Esophagus mucosa (tissue), 1 donor: ENCODE measurements at places on chromosomes 6 and 20. TPM values are rescaled to one million over a fixed set of nuclear protein-coding genes. Genes with fewer than 3 reads are reported as not detected.

DNA sequence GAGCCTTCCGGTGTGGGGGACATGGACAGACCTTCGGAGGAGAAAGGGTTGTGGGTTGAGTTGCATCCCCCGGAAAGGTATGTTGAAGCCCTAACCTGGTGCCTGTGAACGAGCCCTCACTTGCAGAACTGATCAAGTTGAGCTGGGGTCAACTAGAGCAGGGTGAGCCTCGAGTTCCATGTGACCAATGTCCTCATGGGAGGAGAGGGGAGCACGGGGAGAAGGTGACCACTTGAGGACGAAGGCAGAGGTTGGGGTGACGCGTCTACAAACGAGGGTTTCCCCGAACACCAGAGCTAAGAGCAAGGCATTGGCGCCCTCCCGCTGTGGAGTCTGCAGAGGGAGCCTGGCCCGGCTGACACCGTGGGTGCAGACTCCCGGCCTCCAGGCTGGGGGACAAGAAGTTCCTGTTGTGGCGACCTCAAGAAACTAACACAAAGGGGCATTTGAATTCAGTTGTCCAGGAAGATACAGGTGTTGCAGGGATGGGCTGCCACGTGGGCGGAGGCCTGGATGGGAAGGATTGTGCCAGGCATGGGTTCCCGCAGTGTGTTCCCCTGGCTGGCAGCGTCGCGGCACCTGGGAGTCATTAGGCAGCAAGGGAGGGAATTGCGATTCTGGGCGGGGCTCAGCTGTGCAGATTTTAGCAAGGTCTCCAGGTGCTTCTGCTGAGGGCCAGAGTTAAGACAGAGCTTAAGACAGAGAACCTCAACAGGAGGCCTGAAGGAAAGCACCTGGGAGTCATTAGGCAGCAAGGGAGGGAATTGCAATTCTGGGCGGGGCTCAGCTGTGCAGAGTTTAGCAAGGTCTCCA lies 20.4 kb upstream of the UNC93A start:
- ATAC-seq, result peak; percentile 37

DNA sequence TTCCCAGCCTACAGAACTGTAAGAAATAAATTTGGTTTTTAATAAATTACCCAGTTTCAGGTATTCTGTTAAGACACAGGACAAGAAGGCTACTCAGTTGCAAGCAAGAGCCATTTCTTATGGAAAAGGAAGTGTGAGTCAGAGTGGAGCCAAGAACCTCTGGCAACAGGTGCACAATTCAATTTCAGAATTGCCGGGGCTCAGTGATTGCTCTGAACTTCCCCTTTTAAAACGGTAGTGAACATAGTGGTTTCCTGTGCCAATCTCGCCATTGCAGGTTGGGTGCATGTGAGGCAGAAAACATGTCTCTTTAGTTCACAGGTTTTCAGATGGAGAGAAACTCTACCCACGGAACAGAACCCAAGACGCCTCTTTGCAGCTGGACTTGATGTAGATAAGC lies 16.4 kb downstream of the PIGT start:
- ATAC-seq, result no peak

DNA sequence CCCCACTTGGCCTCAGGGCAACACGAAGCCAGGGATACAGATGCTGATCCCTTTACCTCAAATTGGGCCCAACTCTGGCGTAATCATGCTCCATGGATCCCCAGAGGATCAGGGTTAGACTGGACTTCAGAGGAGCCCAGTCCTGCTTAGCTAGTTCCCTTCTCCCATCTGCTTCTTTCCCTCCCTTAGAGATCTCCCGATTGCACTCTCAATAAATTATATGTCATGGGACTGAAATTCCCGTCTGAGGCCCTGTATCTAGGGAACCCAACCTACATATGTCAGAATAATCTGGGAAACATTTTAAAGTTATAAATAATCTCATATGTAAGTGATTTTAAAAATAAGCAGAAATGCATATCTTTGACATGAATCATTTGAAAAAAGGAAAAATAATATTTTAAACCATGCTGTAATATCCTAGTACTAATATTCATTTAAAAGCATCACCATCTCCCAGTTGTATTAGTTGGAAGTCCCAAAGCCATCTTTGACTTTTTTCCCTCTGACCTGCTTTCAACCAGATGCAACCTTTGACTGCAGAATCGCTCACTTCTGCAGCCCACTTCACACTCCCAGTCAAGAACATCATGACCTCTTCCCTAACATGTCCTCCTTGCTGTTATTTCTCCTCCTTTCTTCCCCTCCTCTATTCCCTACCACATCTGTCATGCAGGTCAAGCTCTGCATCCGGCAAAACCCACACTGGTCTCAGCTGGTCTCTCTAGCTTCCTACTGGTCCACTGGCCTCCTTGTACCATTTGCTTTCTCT lies 393.6 kb downstream of the BTBD3 start:
- no peak for ATAC-seq

DNA sequence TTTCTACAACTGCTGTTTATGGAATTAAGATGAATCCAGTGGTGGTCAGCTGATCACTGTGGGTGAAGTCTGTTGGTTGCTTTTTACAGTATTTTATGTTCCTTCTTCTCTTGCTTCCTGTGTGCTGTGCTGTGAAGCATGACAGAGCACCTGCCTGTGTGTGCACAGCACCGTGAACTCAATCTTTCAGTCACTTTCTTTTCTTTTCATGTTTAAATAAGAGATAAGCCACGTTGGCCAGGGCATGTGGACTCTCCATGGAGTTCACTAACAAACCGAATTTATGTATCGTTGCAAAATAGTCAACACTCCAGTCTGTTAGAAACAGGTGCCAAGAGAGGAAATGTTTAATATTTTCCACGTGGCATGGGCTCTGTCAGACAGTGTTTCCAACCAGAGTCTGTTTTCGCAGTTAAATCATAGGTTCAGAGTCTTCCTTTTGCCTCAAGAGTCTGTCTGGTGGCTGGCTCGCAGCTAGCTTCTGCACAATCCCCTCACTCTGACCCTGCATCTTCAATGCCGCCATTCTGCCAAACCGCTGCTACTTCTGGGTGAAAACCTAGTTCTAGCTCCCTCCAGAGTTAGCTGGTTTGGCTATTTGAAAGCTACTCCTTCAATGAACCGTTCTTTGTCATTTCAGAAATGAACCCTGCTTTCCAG lies 73.2 kb downstream of the QRSL1 start:
- peak; percentile 83 for ATAC-seq

- ATAC-seq, result no peak
Observed at GRCh38 chr6:90106449-90106848, 190.2 kb downstream of the BACH2 start.

DNA sequence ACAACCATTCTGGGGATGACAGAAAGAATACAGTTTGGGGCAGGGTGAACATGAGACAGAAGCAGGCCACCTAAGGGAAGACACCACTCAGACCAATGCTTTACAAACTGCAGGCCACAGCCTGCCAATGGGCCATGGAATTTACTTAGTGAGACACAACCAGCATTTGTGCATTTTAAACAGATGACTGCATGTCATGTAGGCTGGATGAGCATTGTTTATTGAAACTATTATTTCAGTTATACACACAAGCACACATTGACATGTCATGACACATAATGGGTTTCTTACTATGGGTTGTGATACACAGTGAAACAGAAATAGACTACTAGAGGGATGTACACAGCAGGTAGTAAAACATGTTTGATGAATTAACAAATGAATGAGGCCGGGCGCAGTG lies 8.0 kb downstream of the PGM3 start:
- peak; percentile 20 for ATAC-seq

DNA sequence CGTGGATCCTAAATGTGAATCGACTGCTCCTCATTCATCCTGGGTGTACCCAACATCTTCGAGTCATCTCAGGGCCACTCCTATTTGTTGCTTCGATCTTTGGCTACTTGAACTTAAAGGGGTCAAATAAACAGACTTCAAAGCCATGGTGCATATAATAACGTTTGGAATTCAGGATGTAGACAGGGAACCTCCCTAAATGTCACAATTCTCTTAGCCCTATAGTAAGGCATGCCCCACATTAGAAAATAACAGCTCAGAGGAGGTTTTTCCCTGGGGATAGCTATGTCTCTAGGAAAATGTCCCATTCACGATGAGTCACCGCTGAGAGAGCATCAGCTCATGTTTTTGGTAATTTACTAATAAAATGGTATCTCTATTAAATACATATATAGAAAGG lies 54.8 kb upstream of the BMP6 start:
- ATAC-seq, result no peak

- ATAC-seq, result peak; percentile 20
Observed at GRCh38 chr6:106356378-106356777, 4.1 kb upstream of the CRYBG1 start.

- peak; percentile 81 for ATAC-seq
Observed at GRCh38 chr20:19934792-19935491, 82.2 kb upstream of the NAA20 start.

DNA sequence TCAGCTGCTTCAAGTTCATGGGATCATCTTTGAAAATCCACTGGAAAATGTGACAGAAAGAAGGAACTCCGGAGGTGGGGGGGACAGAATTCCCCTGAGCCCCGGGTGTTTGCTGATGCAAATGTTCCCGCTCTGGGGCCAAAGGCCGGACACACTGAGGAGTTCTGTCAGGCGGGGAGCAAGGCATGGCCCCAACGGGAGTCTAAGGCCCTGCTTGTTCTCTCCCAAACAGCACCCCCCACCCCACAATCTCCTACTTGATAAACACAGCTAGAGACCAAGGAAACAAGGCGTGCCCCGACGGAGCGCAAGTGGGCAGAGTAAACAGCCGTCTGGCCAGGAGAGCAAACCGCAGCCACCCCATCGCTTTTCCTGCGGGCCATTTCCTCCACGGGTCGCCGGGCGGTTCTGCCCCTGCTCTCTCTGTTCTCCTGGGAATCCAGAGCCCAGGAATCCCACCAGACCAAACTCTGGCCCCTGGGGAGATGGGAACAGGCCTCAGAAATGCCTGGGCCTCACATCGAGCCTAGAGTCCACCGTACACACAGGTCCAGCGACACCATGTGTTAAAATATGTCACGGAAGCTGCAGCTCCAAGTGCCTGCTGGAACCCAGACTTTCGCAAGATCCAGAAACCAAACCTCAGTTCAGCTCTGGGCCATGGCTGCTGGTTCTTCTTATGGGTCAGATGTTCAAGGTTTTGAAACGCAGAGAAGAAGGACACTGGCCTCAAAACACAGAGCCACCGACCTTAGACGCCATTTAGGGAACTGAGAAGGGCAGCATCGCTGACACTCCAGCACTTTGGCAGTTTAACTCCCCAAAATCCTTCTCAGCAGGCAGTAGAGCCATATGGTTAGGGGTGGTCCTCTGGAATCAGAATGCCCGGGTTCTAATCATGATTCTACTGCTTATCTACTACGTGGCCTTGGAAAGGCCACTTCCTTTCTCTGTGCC lies 104.2 kb downstream of the PREX1 start:
- ATAC-seq, result no peak

- ATAC-seq, result no peak
Observed at GRCh38 chr6:44967481-44967880, 360.6 kb upstream of the RUNX2 start.

- no peak for ATAC-seq
Observed at GRCh38 chr6:54681987-54682386, 164.6 kb upstream of the FAM83B start.

- no peak for ATAC-seq
Observed at GRCh38 chr6:2447318-2447920, 202.0 kb upstream of the GMDS start.

DNA sequence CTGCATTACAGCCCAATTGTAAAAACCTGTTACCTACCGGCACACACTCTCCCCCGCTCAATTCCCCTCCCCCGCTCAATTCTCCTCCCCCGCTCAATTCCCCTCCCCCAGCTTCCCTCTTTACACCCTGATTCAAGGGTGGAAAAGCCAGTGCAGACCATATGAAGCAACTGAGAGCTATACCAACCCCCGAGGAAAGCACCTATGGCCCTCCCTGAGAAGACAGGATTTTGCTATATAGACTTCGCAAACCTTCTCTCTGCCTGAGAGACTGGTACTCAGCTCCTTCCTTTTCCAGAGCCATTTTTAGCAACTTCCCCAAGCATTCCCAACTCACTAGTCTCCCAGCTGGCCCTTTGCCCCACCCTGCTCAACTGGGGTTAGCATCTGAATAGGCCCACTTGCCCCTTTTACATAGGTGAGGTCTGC lies 7.6 kb downstream of the GNAS-AS1 start:
- no peak for ATAC-seq

DNA sequence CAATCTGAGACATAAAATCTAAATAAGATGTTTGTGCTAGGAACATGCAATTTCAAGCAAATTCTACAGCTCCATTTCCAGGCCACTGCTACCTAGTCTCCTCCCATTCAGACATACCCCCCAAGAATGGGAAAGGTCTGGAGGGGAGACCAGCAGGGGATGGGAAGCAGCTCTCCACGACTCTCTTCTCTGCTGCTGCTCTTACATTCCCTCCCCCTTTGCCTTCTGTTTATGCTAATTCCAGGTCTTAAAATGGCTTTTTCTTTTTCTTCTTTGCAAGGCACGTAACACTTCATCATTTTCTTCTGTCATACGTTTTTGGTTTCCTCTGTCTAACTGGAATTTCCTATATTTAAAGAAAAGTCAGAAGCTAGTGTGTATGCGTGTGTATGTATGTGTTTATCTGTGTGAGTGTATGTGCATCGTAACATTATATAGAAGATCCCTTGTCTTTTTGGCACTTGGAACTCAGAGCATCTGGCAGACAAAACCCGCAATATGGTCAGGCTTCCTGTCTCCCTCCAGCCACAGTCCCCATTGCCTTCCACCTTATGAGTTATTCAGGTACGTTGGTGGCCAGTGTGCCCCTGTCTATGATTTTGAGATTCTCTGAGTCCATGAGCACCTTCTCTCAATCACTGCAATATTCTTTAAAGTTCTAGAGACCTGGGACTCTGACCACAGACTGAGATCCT lies 493.7 kb downstream of the BTBD3 start:
- no peak for ATAC-seq

Gene RAET1L
- total RNA-seq, result 30.4 TPM

Gene CCM2L
- 1.2 TPM for total RNA-seq

Gene SYS1
- total RNA-seq, result 13.7 TPM

Gene SRF
- 19.3 TPM for total RNA-seq

Gene DDX43
- 0.56 TPM for total RNA-seq

Gene RAMACL
- total RNA-seq, result 0.88 TPM

Gene RAD21L1
- not detected for total RNA-seq

Gene WASF1
- total RNA-seq, result 6.0 TPM
